T-cell (primary cell): ENCODE measurements at places on chromosomes 11 and 22.

GRCh38 chr22:26617271-26618199 lies at the start of gene CRYBB1:
Gene CRYBB1 (minus strand): TSS chr22:26618027. CDS start chr22:26616319, 1,708 bp downstream.
- H3K27ac ChIP-seq, result no peak within 1 kb of the TSS
- no peak for DNase-seq
- H3K4me3 ChIP-seq, result no peak within 1 kb of the TSS
- peaks cover 2% of the 10 kb centered on the region for H3K27me3 ChIP-seq
- H3K4me1 ChIP-seq, result no peaks in the 10 kb centered on the region

DNA sequence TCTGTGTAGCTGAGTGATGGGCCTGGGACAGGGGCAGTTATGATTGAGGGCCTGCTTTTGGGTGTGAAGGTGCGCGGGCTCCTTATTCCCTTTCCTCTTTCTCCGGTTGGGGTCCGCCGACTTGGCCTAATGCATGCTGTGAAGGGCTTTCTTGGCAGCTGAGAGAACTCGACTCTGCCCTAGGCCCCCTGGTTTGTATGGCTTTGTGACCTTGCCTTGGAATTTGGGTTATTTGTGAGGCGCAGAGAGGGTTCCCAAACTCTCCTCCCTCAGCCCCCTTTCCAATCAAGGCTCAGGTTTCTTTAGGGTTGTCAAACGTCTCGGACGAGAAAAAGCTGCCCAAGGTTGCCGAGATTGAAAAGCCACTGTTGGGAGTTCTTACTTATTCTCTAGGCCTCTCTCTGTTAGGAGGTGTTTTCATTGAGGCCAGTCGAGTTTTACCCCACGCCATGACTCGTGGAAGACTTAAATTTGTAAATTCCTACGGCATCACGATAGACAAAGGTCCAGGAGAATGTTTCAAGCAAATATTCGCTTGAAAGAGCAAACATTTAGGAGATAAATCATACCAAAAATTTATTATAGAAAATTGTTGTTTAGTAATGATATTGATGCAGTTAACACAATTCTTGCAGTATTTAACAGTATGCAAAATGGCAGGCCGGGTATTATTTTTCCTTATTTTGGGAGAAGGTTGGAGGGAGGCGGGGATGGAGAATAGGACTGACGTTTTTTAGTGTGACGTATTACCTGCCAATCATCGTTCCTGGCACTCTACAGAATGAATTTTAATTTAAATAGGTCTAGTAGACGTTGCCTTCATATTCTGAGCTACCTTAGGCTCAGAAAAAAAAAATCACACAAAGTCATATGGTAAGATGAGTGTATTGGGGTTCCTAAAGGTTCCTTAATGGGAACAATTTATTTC lies 689 bp downstream of the PDHX start:
- peak overlapping the region; percentile 91 for H3K27ac ChIP-seq
- no peak for DNase-seq
- H3K27me3 ChIP-seq, result no peaks in the 10 kb centered on the region
- H3K4me3 ChIP-seq, result peak overlapping the region; percentile 77

- H3K27me3 ChIP-seq, result no peaks in the 10 kb centered on the region
- no peaks in the 10 kb centered on the region for H3K36me3 ChIP-seq
- peak; percentile 7 for DNase-seq
- H3K4me3 ChIP-seq, result peak overlapping the region; percentile 98
These were observed 465 bp downstream of the MAPK1 start for GRCh38 chr22:21866833-21867527.

GRCh38 chr22:22897091-22897490 lies 9.5 kb downstream of the IGLL5 start:
- H3K4me1 ChIP-seq, result no peaks in the 10 kb centered on the region
- no peak overlapping the region for H3K4me3 ChIP-seq
- H3K36me3 ChIP-seq, result no peaks in the 10 kb centered on the region
- no peak overlapping the region for H3K27ac ChIP-seq
- no peak for DNase-seq

- no peak overlapping the region for H3K27ac ChIP-seq
- no peaks in the 10 kb centered on the region for H3K27me3 ChIP-seq
- no peaks in the 10 kb centered on the region for H3K4me1 ChIP-seq
- no peaks in the 10 kb centered on the region for H3K36me3 ChIP-seq
These were observed 1056.3 kb upstream of the CNTN5 start for GRCh38 chr11:97964332-97965004.

GRCh38 chr11:55503449-55503848 lies 50.8 kb upstream of the OR4C15 start:
- no peaks in the 10 kb centered on the region for H3K36me3 ChIP-seq
- H3K4me1 ChIP-seq, result no peaks in the 10 kb centered on the region
- H3K27ac ChIP-seq, result no peak overlapping the region
- no peak overlapping the region for H3K4me3 ChIP-seq
- no peaks in the 10 kb centered on the region for H3K27me3 ChIP-seq
